ENCODE measurements at places on chromosomes 3 and 15. TPM values are rescaled to one million over a fixed set of nuclear protein-coding genes. Genes with fewer than 3 reads are reported as not detected.

CELF6 gene
- total RNA-seq: 0.93 TPM

- DNase-seq: no peak
Measured at GRCh38 chr15:58724466-58724865, 25.0 kb downstream of the ADAM10 start.

PLCB2 gene
- total RNA-seq: 9.5 TPM

RAB6B gene
- total RNA-seq: 2.6 TPM

GRCh38 chr3:74590620-74591262 is 23.7 kb downstream of the CNTN3 start:
- DNase-seq: no peak

- no peak for DNase-seq
Measured at GRCh38 chr3:70085613-70086012, 86.1 kb downstream of the SAMMSON start.

- no peak for DNase-seq
Measured at GRCh38 chr3:156676768-156677479, 2.5 kb downstream of the TIPARP start.

SKOR1 gene
- 0.19 TPM for total RNA-seq

Measured in colonic mucosa (tissue), 4 donors.